ENCODE measurements at places on chromosomes 16 and 17.

DNA sequence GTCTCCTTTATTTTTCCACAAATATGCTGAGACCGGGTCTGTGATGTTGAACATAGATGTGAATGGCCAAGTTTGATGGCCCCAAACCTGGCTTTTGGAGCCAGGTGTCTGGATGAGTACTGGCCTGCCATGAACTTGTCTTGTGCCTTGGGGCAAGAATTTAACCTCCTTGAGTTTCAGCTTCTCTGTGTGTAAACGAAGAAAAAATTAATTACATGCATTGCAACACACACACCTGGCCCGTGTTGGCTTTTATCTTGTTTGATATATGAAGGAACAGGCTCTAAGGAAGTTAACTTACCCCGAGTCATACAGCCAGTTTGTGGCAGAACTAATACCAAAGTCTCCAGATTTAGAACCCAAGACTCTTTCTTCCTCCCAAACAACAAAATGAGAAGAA lies 13.1 kb downstream of the FBXO39 start:
- H3K4me3 ChIP-seq, result no peak overlapping the region
- no peak for DNase-seq

- no peak for DNase-seq
- H3K36me3 ChIP-seq, result no peaks in the 10 kb centered on the region
- no peak overlapping the region for H3K4me3 ChIP-seq
- no peaks in the 10 kb centered on the region for H3K27me3 ChIP-seq
Measured at GRCh38 chr17:83143817-83144231, 64.4 kb downstream of the METRNL start.

GRCh38 chr16:27230562-27231001 lies 27.3 kb downstream of the KDM8 start:
- H3K36me3 ChIP-seq, result peaks cover 5% of the 10 kb centered on the region
- H3K27ac ChIP-seq, result peak overlapping the region; percentile 90
- DNase-seq, result peak; percentile 82
- H3K4me3 ChIP-seq, result no peak overlapping the region
- no peaks in the 10 kb centered on the region for H3K27me3 ChIP-seq
- H3K4me1 ChIP-seq, result peaks cover 69% of the 10 kb centered on the region

DNA sequence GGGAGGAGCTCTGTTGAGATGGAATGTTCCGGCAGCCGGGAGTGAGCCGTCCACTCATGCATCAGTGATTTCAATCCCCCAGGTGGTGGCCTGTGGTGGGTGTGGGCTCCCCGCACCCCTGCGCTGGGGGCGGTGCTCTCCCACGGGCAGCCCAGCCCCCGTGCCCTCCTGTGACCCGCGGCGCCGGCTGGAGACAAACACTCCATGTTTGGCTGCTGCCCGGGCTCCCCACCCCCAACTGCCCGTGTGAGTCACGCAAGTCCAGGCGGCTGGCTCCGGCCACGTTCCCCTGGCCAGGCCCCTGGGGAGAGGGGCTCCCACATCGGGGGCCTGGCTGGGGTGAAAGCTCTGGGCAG lies 29.4 kb downstream of the CACNA1H start:
- no peaks in the 10 kb centered on the region for H3K27me3 ChIP-seq
- no peaks in the 10 kb centered on the region for H3K36me3 ChIP-seq
- H3K4me1 ChIP-seq, result no peaks in the 10 kb centered on the region
- no peak overlapping the region for H3K27ac ChIP-seq
- DNase-seq, result no peak
- H3K4me3 ChIP-seq, result no peak overlapping the region

DNA sequence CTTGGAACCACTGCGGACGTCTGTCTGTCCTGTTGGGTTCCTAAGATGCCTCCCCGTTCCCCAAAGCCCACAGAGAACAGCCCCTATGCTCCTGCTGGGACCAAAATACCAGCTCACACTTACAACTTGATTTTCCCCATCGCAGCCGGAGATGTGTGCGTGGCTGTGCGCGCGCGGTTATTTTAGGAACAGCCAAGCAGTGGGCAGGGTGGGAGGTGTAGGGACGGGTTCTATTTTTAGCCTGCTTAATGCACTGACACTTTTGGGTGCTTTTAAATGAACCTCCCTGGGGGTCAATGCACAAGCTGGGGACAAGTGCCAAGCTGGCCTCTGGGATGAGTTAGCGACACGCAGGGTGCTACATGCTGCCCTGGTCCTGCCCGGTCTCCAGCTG lies 74.1 kb downstream of the KLHDC4 start:
- H3K4me1 ChIP-seq, result no peaks in the 10 kb centered on the region
- no peaks in the 10 kb centered on the region for H3K27me3 ChIP-seq
- H3K4me3 ChIP-seq, result no peak overlapping the region
- H3K27ac ChIP-seq, result no peak overlapping the region
- H3K36me3 ChIP-seq, result no peaks in the 10 kb centered on the region
- DNase-seq, result no peak
